Left renal pelvis (tissue), 4 donors: ENCODE measurements at places on chromosomes 1 and 21.

DNA sequence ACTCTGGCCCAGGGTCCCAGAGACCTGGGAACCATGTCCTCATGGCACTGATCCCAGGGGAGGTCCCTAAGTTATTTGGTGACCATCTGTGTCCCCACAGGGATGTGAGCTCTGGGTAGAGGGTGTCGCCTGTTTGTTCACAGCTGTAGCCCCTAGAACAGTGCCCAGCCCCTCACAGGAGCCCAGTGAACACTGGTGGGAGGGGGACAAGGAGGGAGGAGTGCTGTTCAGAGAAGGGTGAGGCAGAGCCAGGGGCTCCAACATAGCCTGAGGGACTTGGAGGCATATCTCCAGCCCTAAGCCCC is 450.4 kb downstream of the MATN1 start:
- DNase-seq: no peak

DNA sequence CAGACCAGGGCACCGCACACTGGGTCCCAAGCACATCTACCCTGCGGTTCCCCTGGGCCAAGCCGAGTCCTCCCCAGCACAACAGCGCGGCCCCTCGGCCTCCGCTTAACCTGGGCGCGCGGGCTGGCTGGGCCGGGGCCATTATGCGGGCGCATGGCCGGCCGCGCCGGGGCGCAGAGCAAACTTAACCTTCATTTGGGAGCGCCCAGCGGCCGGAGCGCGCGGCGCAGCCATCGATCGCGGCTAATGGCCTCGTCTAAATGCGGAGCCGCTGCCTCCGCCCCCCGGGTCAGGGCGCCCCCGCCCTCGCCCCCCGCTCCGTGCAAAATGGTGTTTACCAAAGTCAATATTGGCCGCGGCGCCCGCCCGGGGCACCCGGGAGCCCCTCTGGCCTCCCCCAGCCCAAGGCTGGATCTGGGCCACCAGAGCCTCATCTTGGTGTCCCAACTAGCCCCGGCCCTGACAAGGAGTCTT is 272.1 kb downstream of the TRABD2B start:
- no peak for DNase-seq

DNA sequence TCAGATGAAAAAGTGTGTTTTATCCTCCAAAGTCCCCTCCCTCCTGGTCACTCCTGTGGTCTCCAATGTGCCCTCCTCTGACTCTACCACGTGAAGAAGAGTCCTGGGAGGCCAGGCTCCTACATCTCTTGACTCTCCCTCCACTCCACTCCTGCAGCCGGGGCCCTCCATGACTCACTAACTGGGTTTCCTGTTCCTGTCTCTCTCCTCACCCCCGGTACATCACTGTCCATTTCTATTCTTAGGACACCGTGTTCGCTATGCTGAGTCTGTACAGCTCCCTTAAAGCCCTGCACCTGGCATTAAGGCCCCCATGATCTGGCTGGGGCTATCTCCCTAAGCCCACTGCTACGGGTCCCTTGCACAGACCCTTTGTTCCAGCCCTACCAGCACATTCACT is 93.4 kb downstream of the BCAR3 start:
- DNase-seq: no peak

GRCh38 chr21:38956856-38957571 is 151.3 kb downstream of the ETS2 start:
- no peak for DNase-seq

DNA sequence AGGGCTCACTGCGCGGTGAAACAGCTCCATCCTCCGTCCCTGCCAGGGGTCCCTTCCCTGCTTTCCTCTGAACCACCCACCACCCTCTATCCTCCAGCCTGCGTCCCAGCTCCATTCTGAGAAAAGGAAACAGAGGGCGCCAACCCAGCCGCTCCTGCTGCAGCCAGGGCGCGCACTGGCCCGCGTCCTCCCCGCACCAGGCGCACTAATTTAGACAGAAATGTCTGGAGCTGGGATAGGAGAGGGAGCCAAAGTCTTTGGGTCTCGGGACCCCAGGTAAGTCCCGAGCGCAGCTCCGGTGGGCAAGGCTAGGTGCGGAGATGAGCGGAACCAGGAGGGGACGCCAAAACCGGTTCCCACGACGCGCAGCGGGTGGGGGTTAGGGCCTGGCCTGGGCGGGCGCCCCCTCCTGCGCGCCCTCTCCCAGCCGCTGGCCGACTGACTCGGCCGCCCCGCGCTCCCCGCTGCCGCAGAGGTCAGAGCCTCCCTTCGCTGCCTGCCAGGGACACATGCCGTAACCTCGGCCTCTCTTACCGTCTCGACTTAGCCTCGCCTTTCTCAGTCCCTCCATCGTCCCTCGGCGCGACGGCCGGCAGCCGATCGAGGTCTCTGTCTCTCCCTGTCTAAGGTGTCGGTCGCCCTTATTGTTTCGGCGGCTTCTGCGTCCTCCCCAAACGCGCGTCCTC is 2.0 kb downstream of the CAMK2N1 start:
- DNase-seq: no peak

GRCh38 chr1:29305943-29306342 is 69.6 kb downstream of the PTPRU start:
- DNase-seq: no peak

- no peak for DNase-seq
Observed at GRCh38 chr1:28582248-28582615, 9.8 kb upstream of the RAB42 start.

GRCh38 chr1:187624812-187625545 is 796.2 kb downstream of the PLA2G4A start:
- DNase-seq: no peak

DNA sequence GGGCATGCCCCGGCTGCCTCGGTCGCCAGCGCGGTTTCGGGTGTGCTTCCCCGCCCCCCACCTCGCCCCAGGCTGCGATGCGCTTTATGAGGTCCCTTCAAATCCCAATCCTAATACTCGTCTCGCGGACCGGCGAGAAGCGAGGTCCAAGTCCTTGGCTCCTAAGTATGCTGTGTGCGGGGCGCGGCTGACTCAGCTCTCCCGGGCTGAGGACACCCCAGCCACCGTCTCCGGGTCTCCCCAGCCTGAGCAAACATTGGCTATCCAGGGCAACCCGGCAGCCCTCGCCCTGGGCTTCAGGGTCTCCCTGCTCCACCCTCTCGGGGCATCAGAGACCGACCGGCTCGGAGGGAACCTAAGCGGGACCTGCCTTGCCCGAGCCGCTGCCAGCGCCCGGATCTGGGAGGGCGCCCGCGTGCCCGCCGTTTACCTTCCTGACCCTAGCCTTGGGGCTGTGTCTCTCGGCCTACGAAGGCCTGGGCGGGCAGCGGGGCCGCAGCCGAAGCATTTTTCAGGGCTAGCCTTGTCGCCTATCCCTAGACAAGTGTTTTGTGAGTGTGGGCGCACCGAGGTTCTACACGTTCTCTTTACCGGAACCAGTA is 1.2 kb downstream of the ITPKB start:
- no peak for DNase-seq

- DNase-seq: no peak
Observed at GRCh38 chr1:211632808-211633523, 42.5 kb downstream of the NEK2 start.

- DNase-seq: no peak
Observed at GRCh38 chr1:8643542-8644536, 173.6 kb downstream of the RERE start.

GRCh38 chr1:31742462-31743212 is 21.5 kb downstream of the ADGRB2 start:
- no peak for DNase-seq

- no peak for DNase-seq
Observed at GRCh38 chr1:75165264-75165663, 31.1 kb downstream of the LHX8 start.

- DNase-seq: no peak
Observed at GRCh38 chr1:151367658-151368392, 4.7 kb downstream of the SELENBP1 start.

DNA sequence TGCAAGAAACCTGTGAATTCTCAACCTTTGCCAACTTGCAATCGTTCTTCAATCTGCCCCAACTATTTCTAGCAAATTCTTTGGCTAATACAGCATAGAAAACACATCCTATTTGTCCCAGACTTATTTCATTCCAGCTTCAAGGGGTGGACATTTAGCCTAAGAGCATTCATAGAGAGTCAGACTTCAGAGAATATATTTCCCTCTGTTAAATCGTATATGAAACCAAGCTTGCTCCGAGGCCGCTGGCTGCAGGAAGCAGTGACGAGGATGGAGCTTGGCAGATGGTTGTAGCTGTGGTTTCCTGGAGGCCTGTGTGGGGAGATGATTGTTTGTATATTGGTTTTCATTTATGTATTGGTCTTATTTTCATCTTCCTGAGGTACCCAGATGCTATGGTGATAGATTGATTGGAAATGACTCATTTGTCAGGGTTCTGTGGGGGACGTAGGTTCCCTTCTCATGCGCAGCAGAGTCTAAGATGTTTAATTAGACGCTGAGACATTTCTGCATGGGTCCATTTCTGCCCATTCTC is 26.1 kb downstream of the MAN1C1 start:
- no peak for DNase-seq

DNA sequence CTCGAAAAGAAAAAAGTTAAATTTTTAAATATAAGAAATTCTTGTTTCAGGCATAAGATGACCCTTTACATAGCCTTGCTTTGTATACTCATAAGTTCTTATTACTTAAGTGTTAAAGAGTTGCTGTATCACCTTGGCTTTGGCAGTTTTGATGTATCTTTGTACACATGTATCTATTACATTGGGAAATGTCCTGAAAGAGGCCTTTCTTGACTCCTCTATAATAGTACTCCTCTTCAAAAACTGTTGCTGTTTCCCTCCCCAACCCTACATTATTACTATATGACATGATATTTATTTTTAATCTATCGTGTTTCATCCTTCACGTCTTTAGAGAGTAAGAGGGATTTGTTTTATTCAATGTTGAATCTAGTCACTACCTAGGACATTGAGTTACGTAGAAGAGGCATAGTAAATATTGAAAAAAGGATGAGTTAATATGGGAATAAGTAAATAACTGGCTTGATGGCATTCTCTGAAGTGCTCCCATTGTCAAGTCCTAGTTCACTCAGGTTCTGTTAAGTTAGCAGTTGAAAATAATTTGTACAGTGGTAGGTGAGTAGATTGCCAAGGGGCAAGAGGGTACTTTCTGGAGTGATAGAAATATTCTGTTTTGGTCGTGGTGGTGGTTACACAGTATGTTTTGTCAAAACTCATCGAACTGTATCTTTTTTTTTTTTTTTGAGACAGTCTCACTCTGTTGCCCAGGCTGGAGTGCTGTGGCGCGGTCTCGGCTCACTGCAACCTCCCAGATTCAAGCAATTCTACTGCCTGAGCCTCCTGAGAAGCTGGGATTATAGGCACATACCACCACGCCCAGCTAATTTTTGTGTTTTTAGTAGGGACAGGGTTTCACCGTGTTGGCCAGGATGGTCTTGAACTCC is 8.2 kb downstream of the THRAP3 start:
- no peak for DNase-seq

DNA sequence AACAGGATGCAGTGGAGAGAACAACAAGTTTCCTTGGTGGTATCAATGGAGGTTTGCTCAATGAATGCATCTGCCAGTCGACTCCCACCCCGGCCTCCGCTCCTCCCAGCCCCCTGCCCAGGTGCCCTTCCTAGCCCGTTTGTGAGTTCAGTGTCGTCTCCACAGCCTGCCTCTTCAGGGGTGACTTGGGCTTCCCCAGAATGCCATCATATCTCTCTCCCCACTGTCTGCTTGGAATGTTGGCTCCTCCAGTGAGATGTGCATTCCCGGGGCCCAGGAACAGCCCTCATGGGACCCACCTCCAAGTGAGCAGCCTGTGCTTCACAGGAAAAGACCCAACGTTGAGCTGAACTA is 30.5 kb downstream of the MATN1 start:
- DNase-seq: no peak

DNA sequence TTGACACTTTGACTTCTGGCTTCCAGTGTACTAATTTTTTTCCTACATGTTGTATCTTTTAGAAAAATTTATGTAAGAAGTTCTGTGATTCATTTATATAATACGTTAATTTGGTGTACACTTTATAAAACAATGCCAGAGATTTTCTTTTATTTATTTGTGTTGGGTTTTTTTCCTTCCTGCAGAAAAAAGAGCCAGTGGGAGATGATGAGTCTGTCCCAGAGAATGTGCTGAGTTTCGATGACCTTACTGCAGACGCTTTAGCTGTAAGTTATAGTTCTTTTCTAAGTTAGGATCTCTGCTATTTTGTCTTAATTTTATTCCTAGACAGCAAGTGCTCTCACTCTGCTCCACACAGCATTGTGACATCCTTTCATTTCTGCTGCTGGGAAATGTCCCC is 14.4 kb downstream of the SARS1 start:
- DNase-seq: no peak

DNA sequence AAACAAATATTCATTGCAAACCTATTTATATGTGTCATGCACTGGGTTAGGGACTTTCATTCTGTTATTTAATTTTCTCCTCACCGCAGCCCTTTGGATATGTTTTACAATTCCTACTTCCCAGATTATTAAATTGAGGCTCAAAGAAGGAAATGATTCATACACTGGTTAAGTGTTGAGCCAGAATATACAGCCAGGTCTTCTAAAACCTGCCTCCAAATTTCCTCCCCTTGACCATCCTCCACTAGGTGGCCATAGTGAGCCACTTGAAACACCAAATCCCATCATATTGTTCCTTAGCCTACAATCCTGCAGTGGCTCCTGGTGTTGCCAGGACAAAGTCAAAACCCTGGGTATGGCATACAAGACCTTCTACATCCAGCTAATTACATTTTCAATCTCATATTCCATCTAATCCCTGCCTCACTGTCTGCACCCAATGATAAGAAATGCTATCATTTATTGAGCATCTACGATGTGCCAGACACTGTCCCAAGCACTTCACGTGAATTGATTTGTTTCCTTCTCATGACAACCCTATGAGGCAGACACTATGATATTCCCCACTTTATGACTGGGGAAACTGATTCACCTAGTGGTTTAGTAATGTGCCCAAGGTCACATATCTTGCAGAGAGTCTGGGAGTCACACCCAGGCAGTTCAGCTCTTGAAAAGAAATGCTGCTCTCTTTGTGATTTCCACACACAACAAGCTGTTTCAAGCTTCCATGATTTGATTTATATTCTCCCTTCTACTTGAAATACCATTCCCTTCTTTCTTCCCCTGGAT is 23.6 kb upstream of the KIRREL1 start:
- DNase-seq: no peak

- DNase-seq: no peak
Observed at GRCh38 chr1:149848340-149849110, 50.8 kb upstream of the BOLA1 start.
